ENCODE measurements at places on chromosomes 3 and 15.

- DNase-seq: no peak
Measured at GRCh38 chr3:31955581-31955980, 25.5 kb downstream of the OSBPL10 start.

DNA sequence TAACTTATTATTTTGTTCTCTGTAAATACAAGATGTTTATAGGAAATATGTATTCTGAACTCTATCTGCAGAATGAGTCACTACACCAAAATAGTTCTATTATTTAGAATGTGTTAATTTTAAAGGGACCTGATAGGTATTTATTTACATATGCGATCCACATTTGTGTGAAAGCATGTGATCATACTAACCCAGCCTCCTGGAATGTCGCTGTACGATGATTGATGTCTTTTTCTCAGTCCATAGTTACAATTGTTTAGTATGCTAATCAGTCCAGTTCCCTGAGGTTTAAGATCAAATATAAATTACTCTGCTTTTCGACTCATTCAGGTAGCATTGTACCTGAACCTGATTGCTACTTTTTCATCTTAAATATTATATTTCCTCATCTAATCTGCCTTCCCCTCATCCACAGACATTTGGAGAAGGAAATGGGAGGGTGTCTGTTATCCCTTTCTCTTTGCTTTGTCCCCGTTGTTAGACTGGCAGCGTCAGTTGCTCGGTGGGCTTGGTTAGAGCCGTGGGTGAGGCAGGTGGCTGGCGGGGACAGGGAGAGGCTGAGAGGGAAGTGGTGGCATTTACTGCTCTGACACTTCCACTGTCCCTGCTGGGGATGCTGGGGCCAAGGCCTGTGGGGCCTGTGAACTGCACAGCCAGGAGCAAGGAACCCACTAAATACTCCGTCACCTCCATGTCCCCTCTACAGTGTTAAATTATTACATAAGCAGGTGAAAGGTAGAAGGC, 27.8 kb upstream of the NR2E3 start:
- no peak for DNase-seq

DNA sequence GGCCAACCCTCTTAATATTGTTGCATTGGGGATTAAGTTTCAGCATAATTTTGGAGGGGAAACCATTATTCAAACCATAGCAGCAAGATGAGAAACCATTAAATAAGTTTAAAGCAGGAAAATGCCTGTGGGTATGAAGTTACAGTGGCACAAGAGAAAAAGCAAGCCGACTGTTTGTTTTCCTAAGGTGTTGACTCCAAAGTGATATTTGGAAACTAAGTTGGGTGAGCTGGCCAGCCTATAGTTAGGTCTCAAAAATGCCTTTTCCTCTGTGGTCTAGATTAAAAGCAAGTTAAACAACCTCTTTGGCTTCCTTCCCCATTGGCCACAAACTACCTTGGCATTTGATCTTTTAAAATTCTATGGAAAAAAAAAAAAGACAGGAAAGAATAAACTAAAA, 419.8 kb upstream of the AZI2 start:
- DNase-seq: no peak

DNA sequence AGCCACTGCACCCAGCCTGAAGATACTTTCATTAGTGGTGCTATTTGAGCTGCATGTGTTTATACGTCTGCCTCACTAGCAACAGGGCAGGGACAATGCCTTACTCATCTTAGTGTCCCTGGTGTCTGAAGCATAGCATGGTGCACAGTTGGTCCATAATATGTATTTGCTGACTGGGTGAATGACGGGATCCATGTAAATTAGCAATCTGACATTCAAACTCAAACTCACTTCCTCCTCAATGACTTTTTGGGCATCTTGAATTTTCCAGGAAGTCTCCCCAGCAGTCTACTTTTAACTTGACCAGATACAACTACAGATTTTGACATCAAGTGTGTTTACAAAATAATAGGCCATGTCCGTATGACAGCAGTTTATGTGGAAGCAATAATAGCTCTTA, 3.0 kb upstream of the LDHAL6B start:
- no peak for DNase-seq

GRCh38 chr15:56886363-56886931, 32.0 kb upstream of the TCF12 start:
- peak; percentile 41 for DNase-seq

DNA sequence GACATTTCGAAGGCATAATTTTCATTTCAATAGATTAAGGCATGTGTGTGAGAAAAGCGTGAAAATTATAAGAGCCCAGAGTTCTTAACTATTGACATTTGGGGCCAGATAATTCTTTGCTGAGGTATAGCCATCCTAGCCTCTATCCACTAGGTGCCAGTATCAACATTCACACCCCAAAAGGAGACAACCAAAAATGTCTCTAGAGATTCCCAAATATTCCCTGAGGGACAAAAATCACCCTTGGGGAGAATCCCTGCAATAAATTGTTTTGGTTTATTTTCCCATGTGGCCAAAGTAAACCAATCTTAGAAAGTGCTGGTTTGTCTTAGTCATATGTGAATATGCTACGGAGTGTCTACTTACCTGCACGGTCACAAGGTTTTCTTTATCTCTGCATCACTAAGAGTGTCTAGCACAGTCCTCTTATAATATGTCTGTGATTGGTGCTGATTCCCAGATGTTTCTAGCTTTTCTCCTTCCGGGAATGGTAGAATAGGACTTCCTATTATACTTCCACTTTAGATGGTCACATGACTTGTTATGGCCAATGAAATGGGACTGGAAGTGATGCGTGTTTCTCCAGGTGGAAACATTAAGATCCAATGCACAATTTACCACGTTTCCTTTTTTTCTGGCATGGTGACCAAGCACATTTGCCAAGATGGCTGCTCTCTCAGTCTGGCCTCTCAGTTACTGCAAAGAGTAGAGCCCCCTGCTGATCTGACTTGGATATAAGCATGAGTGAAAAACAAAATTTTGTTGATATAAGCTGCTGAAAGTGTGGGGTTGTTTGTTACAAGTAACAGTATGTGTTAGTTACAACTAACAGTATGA, 8.0 kb upstream of the KBTBD8 start:
- peak; percentile 30 for DNase-seq

Measured in choroid plexus epithelial cell (primary cell).